ENCODE measurements at places on chromosomes 11 and 22.

DNA sequence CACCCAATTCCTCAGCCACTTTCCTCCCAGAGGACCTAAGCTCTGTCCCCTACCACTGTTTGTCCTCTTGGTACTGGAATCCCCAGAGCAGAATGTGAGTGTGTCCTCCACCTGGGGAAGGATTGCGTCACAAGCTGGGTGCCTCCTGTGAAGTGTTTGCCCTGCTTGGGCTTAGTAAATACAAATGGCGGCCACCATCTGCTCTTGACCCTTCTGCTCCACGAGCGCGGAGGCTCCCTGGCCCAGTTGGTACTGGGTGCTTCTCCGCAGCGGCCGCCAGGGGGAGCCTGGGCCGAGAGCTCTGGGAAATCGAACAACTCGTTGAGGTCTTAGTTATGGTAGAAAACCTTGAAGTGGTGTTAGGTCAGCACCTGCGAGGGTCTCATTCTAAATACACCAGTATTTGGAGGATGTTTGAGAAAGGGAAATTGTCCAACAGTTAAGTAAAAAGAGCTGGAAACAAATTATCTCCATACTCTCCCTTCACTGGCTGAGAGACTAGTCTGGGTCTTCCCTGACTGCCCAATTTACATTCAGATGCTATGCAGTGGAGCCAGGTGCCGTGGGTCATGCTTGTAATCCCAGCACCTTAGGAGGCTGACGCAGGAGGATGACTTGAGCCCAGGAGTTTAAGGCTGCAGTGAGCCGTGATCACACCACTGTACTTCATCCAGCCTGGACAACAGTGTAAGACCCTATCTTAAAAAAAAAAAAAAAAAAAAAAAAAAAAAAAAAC lies 74.6 kb upstream of the TEAD1 start:
- no peak for DNase-seq

- DNase-seq, result no peak
Observed at GRCh38 chr11:24683583-24683982, 186.7 kb downstream of the LUZP2 start.

DNA sequence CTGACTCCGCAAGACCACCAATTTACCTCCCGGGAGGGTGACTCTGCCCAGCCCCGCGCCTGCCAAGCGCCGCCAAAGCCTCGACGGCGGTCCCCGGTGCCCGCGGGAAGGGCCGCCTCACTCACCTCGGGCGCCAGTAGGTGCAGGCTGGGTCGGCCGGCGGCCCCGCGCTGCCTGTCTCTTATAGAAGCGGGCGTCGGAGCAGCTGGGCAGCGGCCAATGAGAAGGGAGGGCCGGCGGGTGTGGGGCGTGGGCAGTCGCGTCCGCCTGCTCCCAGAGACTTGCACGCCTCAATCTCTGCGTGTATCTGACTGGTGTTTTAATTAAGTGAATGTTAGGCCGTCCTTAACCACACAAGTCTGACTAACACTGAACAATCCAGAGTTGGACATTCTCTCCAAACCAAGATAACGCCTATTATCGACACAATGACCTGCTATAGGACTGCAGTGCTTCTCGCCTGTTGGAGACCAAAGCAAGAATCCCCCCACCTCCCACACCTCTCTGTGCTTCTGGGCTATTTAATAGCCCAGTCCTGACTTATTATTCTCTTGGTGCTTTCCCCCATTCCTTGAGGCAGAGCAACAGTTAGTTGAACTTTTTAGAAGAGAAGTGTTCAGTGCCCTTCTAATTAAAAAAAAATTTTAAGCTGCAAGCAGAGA lies at the start of gene TPH1:
Gene TPH1, minus strand, starts transcription at position 154 of the 662 bp plus-strand sequence. CDS start 5,507 bp downstream, outside the sequence.
- no peak for DNase-seq

DNA sequence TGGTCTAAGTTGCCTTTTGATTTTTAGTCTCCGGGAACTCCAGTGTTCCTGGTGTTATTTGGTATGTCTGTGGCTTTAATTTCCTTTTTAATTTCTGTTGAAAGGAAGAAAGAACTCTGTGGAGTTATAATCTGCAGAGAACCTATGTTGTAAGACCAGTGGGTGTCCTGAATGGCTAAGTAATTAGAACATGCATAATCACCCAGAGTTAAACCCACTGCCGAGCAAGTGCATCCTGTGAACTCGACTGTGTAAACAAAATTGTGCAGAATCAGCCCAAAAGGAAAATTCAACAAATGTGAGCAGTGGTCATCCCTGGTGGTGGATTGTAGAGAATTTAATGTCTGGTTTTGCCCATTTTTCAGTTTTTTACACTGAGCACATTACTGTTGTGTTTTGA lies 162.5 kb downstream of the COMMD9 start:
- no peak for DNase-seq

- no peak for DNase-seq
Observed at GRCh38 chr22:22576244-22576988, 17.4 kb upstream of the PRAME start.

- no peak for DNase-seq
Observed at GRCh38 chr11:82546661-82547557, 186.8 kb downstream of the FAM181B start.

DNA sequence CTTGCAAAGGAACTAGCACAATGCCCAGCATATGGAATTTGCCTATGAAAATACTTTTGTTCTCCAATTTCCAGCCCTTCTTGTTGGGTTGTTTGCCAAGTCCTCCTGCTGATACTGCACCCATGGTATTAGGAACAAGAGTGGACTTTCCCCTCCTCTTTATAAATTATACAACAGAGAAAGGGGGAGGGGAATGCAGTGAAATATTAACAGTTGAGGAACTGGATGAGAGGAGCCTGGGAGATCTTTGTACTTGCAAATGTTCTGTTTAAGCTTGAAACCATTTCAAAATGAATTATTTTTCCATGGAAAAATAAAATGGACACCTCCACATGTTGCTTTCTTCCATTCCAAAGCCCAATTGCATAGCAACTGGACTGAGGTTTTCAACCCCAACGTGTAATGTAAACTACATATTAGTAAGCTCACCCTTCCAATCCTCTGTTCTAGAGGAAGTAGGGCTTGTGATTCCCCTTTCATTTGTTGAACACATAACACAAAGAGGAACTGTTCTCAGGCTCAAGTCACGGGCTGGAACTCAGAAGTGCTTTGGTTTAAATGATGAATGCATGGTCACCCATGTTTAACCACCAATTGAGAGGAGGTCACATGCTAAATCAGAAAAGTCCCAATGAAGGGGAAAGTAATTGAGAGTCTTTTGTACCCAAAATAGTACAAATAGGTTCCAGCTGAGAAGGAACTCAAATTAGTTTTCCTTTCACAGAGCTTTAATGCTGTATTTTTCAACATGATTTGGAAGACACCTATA lies 66.2 kb upstream of the ZC3H12C start:
- no peak for DNase-seq

DNA sequence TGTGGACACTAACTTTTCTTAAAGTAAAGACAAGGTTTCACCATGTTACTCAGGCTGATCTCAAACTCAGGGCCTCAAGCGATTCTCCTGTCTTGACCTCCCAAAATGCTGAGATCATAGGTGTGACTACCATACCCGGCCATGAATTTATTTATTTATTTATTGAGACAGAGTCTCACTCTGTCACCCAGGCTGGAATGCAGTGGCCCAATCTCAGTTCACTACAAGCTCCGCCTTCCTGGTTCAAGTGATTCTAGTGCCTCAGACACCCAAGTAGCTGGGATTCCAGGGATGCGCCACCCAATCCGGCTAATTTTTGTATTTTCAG lies 29.7 kb upstream of the PCF11 start:
- no peak for DNase-seq

DNA sequence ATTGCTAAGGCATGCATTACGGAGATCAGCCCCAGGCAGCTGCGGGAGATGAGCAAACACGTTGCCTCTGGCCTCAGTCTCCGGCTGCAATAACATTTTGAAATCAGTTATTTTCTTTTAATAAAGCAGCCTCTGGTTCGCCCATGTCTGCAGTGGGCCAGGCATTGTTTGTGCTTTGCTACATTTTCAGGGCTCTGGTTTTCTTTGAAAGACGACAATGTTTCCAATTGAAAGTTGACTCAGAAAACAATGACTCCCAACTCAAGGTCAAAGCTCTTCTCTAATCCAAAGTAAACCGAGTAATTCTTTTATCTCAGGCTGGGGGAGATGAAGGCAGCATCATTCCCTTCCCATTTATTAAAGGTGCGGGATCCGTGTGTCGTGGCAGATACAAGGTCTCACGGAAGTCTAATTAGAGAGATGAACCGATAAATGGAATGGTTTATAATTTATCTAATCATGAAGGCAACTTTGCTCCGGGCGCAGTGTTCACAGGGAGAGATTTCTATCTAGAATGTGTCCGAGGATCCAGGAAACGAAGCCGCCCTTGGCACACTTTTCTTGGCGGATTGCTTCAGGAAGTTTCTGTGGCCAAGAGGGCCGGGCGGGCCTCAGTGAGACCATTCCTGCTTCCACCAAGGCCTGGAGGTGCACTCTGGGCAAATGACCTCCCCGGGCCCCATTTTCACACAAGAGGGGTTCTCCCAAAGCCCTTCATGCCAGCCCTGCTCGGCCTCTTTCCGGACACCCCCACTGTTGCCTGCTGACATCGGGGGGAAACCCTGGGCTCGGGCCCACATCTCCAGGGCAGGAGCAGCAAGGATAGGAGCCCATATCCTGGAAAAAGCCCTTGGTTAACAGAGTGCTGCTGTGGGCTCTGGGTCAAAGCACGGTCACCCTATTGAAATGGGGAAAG lies 811.4 kb downstream of the BRD1 start:
- DNase-seq, result no peak

- DNase-seq, result no peak
Observed at GRCh38 chr11:115928811-115929210, 424.6 kb upstream of the CADM1 start.

- DNase-seq, result no peak
Observed at GRCh38 chr22:19341500-19341899, 50.0 kb upstream of the CLTCL1 start.

Measured in effector memory CD4-positive, alpha-beta T cell (primary cell).